Endothelial cell (in vitro differentiated cells): ENCODE measurements at places on chromosomes 3 and 15. TPM values are rescaled to one million over a fixed set of nuclear protein-coding genes. Genes with fewer than 3 reads are reported as not detected.

SERPINI2 gene
- not detected for total RNA-seq

FGF12 gene
- 19.1 TPM for total RNA-seq

- H3K4me1 ChIP-seq = no peaks in the 10 kb centered on the region
- H3K36me3 ChIP-seq = no peaks in the 10 kb centered on the region
- no peaks in the 10 kb centered on the region for H3K27me3 ChIP-seq
Observed at GRCh38 chr3:94185753-94186152, 122.9 kb downstream of the NSUN3 start.

DNA sequence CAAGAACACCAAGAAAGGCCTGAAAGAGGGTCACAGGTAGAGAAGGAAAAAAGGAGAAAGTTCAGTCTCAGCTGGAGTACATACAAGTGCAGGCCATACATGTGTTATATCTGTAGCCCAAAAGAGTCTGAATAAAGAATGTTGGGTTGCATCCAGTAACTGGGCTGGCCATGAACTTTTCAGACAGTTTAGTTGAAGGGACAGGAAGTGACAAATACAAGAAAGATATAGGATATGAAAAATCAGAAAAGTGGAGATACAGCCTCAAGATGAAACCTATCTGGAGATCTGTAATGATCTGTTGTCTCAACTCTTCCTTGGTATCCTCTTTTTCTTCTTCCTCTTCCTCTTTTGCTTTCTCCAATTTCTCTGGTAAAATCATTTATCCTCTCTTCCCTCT lies 671.7 kb downstream of the MECOM start:
- H3K4me1 ChIP-seq = no peaks in the 10 kb centered on the region
- H3K27me3 ChIP-seq = no peaks in the 10 kb centered on the region
- no peak for DNase-seq
- no peak overlapping the region for H3K4me3 ChIP-seq

DNA sequence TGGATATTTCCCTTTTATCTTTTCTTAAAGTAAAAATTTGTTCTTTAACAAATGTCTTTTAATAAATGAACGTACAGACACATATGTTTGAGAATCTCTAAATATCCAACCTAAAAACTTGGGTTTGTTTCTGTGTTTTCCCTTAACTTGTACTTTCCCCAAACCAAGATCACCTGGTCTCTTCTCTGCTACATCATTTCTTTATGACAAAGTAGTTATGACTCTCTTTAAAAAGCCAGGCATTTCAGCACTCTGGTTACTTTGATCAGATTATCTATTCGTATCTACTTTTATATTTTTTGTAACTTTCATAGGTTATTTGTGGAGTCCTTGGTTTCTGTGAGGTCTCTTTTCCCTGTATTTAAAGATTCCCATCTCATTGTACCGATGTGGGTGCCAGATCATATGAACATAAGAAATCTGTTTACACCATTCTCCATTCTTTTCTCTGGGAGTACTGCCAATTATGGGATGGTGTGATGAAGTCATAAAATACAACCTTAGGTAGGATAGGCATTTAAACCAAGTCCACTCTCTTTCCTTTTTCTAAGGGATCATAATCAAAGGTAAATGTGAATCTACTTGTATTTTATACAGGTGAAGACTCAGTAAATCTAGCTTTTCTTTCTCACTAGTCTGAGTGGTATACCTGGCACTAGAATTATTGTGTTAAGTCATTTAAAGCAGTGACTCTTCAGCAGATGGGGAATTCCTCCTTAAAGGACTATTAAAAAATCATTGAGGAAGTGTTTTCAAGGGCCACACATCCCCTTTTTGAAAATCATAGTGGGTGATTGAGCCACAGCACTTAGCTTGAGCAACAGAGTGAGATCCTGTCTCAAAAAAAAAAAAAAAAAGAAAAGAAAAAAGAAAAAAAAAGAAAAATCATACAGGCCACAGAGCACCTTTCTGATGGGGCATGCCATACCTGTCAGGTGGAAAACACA lies 12.4 kb upstream of the NFKBIZ start:
- H3K27me3 ChIP-seq = peaks cover 1% of the 10 kb centered on the region
- H3K36me3 ChIP-seq = no peaks in the 10 kb centered on the region
- peaks cover 5% of the 10 kb centered on the region for H3K4me1 ChIP-seq
- no peak for DNase-seq
- no peak overlapping the region for H3K4me3 ChIP-seq
